Stomach (tissue), 19 donors: ENCODE measurements at places on chromosomes 6 and 20.

DNA sequence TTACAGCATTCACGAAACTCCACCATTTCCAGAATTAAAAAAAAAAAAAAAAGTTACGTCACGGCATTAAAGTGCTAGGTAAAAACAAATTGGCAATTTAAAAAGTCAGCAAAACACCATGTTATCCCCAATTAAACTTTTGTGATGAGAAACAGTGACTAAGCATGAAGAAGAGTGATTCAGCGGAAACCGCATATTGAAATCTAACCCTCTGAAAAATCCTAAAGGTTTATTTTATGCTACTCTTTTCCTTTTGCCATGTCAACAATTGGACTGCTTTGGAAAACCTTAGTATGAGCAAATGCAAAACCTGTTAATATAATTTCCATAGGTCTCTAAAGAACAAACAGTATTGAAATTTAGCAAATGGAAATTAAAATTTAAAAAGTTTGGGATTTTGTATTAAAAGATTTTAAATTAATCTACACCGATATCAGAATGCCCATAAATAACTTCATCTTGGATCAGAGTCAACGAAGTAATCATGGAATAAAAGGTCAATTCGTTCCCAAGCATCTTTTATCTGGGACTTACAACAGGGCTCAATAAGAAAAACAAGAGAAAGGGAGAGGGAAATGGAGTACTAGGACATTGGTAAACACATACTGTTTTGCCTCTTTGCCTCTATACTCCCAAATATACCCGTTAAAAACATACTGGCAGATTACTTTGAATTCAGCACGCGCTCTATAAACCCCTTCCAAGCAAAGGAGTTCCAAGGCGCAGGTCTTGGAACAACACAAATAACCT is 1.1 kb downstream of the FBXO30 start:
- DNase-seq, result peak; percentile 56

DNA sequence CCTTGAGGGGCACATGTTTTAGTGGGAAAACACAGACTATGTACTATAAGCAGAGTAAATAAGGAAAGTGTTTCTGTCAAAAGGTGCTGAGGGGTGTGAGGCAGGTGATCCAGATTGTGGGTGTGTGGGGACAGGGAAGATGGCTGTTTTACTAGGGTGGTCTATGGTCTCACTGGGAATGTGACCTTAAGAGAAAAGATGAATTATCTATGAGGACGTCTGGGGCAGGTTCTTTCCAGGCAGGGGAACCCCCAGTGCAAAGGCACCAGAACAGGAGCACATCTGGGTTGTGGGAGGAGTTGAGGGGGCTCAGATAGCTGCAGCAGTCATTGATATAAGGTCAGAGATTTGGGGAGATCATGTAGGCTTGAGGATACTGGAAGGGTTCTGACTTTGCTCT is 18.2 kb upstream of the POLR1H start:
- DNase-seq, result no peak

DNA sequence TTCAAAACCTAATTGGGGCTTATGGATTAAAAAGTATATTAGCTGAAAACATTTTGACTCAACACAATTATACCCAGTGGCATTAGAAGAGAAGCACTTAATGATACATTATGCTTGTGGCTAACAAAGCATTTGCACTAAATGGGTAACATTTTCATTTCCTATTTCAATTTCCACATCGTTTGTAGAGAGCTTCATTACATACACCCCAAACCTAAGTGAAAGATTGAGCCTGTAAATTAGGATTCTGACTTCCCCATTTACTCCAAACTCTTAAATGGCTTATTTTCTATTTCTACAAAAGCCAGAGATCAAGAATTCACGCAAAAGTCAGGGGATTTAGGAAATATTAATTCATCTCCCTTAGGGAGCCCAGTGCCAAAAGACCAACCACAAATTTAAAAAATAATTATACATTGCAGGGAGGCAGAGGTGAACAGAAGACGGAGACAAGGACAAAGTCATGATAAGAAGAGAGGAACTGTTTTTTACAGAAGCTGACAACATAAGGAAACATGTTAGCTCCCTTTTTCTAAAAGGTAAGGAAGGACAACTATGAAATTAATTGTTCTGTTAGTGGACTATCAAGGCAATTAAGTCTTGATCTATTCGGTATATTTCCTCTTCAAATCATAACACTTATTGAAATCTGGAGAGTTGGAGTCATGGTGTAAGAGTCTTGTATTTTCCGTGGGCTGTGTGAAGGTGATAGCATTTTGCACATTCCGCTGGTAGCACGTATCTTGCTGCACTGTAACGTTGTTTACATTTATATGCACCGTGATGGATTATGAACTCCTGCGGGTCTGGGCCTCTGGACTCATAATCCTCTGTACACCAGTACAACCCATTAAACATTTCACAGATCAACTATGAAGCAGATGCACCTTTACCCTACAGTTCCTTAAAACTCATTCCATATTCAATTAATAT is 24.8 kb upstream of the EZR start:
- DNase-seq, result no peak

DNA sequence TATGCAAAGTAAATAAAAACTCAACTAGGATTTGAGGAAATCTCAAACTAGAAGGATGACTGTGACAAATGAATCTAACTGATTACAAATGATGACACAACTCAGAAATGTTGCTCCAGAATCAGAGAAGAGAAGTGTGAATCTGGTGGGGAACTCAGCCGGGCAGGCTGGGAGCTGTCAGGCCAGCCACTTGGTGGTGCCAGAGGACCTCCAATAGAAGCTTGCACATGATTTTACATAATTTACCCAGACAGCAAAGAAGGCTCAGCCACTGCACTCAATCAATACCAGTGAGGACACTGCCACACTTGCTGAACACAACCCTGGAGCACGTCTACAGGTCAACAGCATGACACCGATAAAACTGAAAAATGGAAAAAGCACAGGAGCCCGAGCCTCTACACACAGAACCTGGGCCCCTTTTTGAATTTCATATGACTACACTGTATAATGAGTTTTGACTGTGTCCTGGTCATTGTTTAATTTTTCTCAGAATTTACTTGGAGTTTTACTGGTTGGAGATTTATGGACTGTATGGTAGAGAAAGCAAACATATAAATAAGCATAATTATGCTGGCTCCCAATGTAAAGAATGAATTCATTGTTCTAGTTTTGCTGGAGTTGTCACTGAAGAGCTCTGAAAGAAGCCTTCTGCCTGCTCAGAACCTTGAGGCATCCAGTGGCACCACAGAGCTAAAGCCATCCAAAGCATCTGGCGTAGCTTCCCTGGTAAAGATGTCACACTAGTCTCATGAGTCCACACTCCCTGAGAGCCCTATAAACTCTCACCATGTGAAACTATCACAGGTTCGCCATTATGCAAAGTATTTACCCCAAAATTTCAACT is 296.5 kb downstream of the THBS2 start:
- peak; percentile 88 for DNase-seq

- DNase-seq, result no peak
These were observed 31.9 kb downstream of the CHMP4B start for GRCh38 chr20:33843050-33843449.

- no peak for DNase-seq
These were observed 18.1 kb upstream of the PXDC1 start for GRCh38 chr6:3769610-3770009.

DNA sequence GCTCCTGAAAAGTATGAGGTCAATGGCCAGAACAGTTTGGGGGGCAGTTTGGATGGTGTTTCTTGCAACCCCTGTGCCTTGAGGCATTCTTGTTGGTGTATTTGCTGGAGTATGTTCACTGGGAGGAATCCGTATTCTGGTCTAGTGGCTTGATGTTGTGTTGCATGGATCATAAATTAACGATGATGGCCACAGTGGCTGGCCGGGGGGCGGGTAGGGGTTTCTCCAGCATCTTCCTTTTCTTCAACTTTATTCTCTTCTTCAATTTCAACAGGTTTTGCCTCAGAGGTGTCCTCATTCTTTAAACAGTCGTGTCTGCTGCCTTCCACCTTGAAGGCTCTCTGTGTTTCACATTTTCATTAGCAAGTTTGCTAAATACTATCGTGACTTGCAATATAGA is 43.0 kb upstream of the THBS2 start:
- DNase-seq, result no peak

GRCh38 chr6:169064194-169064593 is 189.5 kb downstream of the THBS2 start:
- no peak for DNase-seq

GRCh38 chr6:105882828-105883227 is 203.3 kb upstream of the PRDM1 start:
- DNase-seq, result no peak

- no peak for DNase-seq
These were observed 282.0 kb downstream of the SYNE1 start for GRCh38 chr6:152355166-152355565.

DNA sequence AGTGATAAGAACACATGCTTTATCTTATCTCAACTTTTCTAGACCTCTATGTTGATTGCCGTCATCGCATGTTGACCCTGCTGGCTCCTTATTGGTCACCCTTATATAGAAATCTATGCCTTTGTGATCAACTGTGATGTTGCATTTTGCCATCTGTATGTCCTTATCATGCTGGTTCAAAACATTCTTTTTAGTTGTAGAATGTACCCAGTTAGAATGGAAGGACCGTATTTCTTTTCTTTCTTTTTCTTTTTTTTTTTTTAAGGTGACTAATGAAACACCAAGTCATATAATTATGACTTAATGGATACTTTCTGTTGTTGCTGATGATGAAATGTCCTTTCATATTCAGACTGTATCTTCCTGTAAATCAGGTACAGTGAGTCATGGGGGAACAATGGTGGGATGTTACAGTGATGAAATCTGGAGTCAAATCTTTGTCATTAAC is 145.9 kb upstream of the CITED2 start:
- DNase-seq, result no peak

DNA sequence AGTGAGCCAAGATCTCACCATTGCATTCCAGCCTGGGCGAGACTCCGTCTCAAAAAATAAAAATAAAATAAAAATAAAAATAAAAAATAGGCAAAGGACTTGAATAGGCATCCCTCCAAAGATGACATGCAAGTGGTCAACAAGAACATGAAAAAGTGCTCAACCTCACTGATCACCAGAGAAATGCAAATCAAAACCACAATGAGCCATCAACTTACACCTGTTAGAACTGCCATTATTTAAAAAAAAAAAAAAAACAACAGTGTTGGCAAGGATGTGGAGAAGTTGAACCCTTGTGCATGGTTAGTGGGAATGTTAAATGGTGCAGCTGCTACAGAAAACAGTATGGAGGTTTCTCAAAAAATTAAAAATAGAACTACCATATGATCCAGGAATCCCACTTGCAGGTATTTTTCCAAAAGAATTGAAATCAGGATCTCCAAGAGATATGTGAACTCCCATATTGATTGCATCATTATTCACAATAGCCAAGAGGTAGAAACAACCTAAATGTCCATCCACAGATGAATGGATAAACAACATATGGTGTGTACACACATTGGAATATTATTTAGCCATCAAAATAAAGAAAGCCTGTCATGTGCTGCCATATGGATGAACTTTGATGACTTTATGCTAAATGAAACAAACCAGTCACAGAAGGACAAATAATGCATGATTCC is 2.8 kb downstream of the C20orf203 start:
- DNase-seq, result no peak
